ENCODE measurements at places on chromosomes 5 and 9. TPM values are rescaled to one million over a fixed set of nuclear protein-coding genes. Genes with fewer than 3 reads are reported as not detected.

The MIER3 gene
- 11.9 TPM for total RNA-seq

The SOX30 gene
- under 0.01 TPM for total RNA-seq

The DMRT2 gene
- not detected for total RNA-seq

The KIF4B gene
- total RNA-seq = 0.15 TPM

The NUDCD2 gene
- 3.6 TPM for total RNA-seq

The ABO gene
- total RNA-seq = not detected

The DNAI1 gene
- 0.58 TPM for total RNA-seq

The IRX2 gene
- 2.0 TPM for total RNA-seq

The PCDHGB3 gene
- 7.1 TPM for total RNA-seq

The NFIB gene
- total RNA-seq = 40.7 TPM

The SPINK4 gene
- total RNA-seq = not detected

The TMEM203 gene
- total RNA-seq = 48.8 TPM

The GAS1 gene
- 37.4 TPM for total RNA-seq

The COQ4 gene
- 17.0 TPM for total RNA-seq

The PALM2AKAP2 gene
- 5.1 TPM for total RNA-seq

The ARL14EPL gene
- total RNA-seq = not detected

The LRRC19 gene
- total RNA-seq = not detected

The SKIC3 gene
- total RNA-seq = 190 TPM

The SH3TC2 gene
- total RNA-seq = 1.5 TPM

The PDLIM4 gene
- total RNA-seq = 43.3 TPM

The DPH7 gene
- total RNA-seq = 25.5 TPM

The PCDHGB5 gene
- total RNA-seq = 40.4 TPM

The RLN2 gene
- total RNA-seq = not detected

The IRX4 gene
- not detected for total RNA-seq

The CDO1 gene
- total RNA-seq = 9.0 TPM

The ACER2 gene
- 1.6 TPM for total RNA-seq

The NMUR2 gene
- not detected for total RNA-seq

The CAMLG gene
- 46.4 TPM for total RNA-seq

The GRM6 gene
- total RNA-seq = not detected

The DBN1 gene
- total RNA-seq = 183 TPM

The SH2D3C gene
- total RNA-seq = not detected

The LRRC70 gene
- 0.50 TPM for total RNA-seq

The PRRX2 gene
- 50.0 TPM for total RNA-seq

The FRMD3 gene
- 0.44 TPM for total RNA-seq

The PROB1 gene
- 1.2 TPM for total RNA-seq

The LAMC3 gene
- total RNA-seq = 0.33 TPM

The LCN15 gene
- total RNA-seq = not detected

The CCDC69 gene
- 2.2 TPM for total RNA-seq

The GPR21 gene
- total RNA-seq = 0.17 TPM

The PTGDS gene
- 36.7 TPM for total RNA-seq

The FGF1 gene
- 2.6 TPM for total RNA-seq

The WDR36 gene
- total RNA-seq = 96.4 TPM

The REXO4 gene
- total RNA-seq = 21.7 TPM

The GPX3 gene
- total RNA-seq = 18.4 TPM

The PIP5KL1 gene
- total RNA-seq = 3.3 TPM

The GNA14 gene
- 0.15 TPM for total RNA-seq

The IDNK gene
- 12.4 TPM for total RNA-seq

The AQP7 gene
- 0.99 TPM for total RNA-seq

The PCDHGA8 gene
- total RNA-seq = 5.6 TPM

Data from smooth muscle cell of trachea (primary cell).